ENCODE measurements at places on chromosomes 3 and 15.

DNA sequence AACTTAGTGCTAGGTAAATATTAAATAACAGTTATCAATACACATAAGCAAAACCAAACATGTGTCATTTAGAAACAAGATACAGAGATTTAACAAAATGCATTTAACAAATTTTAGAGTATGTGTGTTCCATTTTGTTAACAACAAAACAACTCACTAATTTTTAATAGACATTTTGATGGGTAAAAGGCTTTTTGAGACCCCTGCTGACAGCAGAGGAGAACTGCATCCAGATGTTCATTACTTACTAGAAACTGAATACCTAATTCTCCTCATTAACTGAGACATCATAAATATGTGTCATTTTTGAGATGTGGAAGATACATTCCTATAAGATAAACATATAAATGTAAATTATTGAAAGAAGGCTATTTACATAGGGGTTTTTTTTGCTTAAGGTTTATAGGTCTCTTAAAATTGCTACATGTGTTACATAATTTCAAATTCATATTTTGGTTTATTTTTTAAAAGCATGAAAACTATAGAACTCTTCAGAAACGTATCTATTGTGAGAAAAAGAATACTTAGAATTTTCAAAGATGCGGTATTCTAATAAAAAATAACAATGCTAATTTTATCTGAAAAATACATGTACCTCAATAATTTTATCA is 1009.8 kb downstream of the TUSC7 start:
- DNase-seq, result peak; percentile 45

DNA sequence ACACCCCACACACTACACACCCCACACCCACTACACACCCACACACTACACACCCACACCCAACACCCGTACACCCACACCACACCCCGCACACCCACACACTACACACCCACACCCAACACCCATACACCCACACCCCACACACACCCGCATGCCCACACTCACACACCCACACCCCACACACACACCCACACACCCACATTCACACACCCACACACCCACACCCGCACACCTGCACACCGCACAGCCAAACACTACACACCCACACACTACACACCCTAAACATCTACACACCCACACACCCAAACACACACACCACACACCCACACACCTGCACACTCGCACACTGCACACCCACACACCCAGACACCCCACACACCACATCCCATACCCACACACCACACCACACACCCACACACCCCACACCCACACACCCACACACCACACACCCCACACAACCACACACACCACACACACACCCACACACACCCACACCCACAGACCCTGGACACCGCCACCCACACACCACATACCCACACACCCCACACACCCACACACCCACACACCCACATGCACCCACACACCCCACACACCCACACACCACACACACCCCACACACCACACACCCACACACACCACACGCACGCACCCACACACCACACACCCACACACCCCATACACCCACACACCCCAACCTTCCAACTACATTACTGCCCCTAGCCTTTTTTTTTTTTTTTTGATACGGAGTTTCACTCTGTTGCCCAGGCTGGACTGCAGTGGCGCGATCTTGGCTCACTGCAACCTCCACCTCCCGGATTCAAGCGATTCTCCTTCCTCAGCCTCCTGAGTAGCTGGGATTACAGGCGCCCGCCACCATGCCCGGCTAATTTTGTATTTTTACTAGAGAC is 16.9 kb downstream of the CEP19 start:
- DNase-seq, result no peak

DNA sequence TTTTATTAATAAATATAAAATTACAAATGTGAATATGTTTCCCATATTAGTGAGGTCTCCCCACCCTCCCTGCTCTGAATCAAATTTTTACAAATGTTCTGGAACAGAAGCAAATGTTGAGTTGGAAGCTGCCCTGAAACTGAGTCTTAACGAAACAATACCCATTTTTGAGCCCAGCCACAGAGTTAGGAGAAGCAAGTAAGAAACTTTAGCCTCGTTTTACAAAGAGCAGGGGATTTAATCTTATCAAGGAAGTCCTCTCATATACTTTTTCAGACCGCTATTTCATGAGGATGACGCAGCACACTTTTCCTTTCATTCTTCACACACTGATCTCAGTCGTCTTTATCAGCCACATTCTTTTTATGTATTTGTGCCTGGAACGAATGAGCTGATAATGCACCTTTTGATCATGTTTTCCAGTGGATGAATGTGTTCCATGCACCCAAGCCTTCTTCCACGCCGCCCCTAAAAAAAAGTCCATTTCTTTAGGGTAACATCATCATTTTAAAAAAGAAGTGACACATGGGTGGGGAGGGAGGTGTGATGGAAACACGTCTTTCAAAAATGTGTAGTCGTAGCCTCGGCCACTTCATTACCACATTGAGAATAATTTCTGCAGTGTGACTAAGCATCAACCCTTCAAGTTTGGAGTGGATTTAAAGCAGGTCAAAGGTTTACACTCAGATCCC is 48.1 kb downstream of the SETMAR start:
- no peak for DNase-seq

DNA sequence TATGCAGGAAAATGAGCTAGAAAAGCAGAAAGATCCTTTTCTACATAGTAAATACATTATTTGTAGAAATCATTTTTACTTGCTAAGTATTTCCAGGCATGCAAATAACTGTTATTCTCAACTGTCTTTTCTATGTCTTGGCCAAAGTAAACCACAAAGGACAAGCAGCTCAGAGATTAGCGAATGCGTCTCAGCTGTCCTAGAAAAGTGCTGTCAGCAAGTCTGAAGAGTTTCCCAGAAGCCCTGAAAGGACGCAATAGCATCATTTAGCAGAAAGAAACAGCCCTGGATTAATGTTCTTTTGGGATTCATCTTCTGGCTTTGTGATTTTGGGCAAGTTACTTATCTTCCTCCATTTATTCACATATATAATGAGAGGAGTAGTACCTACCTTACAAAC is 100.3 kb downstream of the ZIC1 start:
- no peak for DNase-seq

GRCh38 chr15:70259028-70259424 is 161.3 kb upstream of the TLE3 start:
- no peak for DNase-seq

- no peak for DNase-seq
Observed at GRCh38 chr3:27677565-27677964, 44.6 kb downstream of the EOMES start.

GRCh38 chr3:148861277-148861869 is 3.7 kb upstream of the CPA3 start:
- DNase-seq, result peak; percentile 51

Measured in D341Med (cell line).